ENCODE measurements at places on chromosomes 12 and 14.
A peak's percentile ranks its signal among the peaks of the same experiment; 100 is the strongest.

GRCh38 chr12:123754041-123754772 lies 7.9 kb upstream of the DNAH10 start:
- no peak for DNase-seq

DNA sequence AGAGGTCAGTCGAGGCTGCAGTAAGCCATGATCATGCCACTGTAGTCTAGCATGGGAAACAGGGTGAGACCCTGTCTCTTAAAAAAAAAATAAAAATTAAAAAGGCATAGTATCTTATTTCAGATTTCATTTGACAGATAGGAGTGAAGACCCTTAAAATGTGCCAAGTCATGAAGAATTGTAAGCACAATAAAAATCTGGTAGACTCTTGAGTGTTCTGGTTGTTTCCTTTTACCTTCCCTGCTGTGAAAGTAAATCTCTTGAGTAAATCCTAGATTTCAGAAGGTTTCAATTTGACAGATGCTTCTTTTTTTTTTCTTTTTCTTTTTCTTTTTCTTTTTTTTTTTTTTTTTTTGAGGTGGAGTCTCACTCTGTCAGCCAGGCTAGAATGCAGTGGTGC lies 109.0 kb downstream of the ESR2 start:
- DNase-seq = no peak

DNA sequence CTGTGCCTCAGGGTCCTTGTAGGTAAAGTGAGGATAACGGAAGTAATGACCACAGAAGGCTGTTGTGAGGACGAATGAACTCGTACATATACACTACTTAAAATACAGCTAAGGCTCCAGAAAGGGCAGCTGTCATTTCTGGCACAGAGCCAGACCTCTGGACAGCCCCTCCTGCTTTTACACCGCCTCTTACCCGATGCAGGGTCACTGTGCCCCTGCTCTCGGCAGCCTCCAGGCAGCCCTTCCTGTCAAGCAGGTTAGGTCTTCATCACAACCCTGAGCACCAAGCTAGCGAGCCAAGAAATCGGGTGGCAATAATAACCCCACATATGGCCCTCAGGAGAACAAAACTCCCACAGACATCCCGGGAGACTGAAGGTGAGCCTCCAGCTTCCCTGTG lies 8.5 kb downstream of the TMEM229B start:
- DNase-seq = no peak

DNA sequence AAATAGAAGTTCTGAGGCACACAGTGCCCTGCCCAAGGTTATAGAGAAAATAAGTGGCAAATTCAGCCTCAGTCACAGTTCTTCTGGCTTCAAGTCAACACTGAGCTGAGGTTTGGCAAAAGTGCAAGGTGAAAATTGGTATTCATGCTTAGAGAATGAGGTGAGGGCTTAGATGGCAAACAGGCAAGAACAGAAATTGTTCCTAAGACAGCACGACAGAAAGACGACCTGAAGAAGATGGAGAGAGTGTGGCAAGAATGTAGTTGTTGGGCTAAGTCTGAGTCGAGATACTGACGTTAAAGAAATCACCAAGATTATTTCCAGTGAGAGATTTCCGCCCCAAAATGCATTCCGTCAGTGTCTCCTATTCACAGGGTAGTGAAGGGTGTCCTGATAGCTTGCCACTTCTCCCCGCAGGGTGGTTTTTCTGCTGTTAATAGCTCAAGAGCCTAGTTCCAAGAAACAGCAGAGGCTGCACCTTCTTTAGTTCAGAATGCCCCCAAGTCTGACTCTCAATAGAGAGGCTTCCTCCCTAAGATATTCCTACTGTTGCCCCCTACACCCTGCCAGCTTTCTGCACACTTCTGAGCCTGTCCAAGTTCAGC lies 260.8 kb upstream of the AMIGO2 start:
- no peak for DNase-seq

DNA sequence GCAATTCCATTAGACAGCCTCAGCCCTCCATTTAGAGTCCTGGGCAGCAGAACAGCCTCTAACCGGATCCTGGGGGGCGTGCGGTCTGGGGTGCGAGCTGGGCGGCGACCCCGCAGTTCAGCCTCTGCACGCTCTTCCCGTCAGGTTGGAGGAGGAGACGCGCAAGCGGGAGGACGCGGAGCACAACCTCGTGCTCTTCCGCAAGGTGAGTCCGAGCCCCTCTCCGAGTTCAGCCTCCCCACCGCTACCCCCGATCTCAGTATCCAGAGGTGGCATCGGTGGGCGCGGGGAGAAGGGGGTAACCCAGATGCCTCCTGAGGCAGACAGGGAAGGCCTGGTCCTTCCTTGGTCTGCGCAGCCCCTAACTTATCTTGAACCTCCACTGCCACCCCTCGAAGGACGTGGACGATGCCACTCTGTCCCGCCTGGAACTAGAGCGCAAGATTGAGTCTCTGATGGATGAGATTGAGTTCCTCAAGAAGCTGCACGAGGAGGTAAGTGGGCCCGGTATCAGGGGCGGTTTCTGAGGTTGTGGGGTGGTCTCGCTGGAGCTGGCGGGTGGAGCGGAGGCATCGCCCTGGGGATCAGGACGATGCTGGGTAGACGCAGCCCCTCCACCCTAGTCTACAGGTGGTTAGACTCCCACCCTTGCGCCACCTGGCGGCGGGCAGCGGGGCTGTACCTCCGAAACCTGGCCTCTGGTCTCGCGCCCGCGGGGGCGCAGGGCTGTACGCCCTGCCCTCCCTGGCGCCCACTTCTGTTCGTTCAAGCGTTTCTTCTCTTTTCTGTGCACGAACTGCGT lies 1.3 kb downstream of the PRPH start:
- peak; percentile 60 for DNase-seq

DNA sequence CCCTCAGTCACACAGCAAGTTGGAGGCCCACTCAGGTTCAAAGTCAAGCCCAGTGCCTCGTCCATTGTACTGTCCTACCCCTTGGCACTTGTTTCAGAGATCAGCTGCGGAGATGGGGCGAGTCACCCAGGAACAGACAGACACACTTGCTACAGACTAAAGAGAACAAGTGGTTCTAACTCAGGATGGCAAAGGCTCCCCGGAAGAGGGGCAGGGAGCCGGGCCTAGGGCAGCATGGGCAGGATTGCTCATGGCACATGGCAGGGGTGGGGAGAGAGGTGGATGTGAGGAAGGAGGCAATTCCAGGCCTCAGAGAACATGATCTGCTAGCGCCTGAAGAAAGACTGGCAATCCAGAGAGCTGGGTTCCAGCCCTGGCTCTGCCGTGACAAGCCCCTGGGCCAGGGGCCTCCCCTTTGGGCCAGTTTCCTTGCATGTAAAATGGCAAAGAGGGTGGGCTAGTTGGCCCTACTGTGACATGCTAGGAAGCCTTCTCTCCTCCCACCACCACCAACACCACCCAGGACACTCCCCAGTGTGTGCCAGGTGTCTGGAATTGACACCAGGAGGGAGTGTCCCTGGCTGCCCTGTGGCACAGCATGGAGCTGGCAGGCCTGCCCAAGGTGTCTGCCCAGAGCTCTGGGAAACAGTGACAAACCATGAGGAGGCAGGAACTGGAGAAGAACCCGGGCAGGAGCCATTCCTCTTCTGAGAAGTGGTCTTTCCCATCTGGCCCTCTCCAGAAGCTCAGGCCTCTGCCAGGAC lies 24.0 kb upstream of the IRF2BPL start:
- no peak for DNase-seq

DNA sequence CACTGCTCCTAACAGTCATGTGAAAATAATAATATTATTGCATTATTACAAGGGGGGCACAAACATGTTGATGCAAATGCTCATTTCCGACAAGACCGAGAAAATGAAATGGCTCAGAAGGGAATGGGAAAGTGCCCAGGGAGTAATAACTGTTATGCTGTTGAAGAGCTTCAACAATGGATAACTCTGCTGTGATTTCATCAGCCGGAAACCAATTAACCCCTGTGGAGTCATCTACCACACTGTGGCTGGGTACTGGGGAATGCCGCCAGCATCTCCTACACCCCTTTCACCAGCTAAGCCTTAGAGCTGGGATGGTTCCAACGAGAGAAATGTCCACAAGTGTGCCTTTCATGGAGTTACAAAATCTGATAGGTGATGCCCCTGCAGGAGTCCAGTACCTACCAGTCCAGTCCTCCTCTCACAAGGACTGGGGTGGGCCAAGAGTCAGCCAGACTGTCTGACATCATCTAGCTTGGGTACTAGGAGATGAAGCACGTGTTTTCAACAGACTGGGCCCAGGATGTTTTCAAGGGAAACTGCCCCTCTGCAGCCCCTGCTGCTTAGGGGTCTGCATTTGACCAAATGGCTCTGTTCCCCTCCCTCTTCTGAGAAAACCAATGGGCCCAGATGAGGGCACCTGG lies 509.3 kb upstream of the CCDC196 start:
- no peak for DNase-seq

Data from T-helper 9 cell (primary cell).